Right cardiac atrium (tissue), 5 donors: ENCODE measurements at places on chromosomes 7 and 10. TPM values are rescaled to one million over a fixed set of nuclear protein-coding genes. Genes with fewer than 3 reads are reported as not detected.

Gene GATA3
- 0.89 TPM for total RNA-seq

Gene ST8SIA6
- total RNA-seq = 10.9 TPM

Gene PRKG1
- 47.4 TPM for total RNA-seq

Gene SFTPA1
- not detected for total RNA-seq

Gene PAPOLB
- total RNA-seq = 0.23 TPM

Gene UNCX
- total RNA-seq = not detected

Gene WIPF3
- total RNA-seq = 2.3 TPM

Gene NEUROD6
- not detected for total RNA-seq

Gene ZNF212
- total RNA-seq = 4.5 TPM

Gene TEX47
- total RNA-seq = not detected

Gene CNPY1
- not detected for total RNA-seq

Gene NUB1
- 42.4 TPM for total RNA-seq

- no peak for DNase-seq
These were observed 9.6 kb upstream of the EIF5AL1 start for GRCh38 chr10:79502561-79503309.

- no peak for DNase-seq
These were observed 153.0 kb upstream of the LRRTM3 start for GRCh38 chr10:66772548-66773471.

DNA sequence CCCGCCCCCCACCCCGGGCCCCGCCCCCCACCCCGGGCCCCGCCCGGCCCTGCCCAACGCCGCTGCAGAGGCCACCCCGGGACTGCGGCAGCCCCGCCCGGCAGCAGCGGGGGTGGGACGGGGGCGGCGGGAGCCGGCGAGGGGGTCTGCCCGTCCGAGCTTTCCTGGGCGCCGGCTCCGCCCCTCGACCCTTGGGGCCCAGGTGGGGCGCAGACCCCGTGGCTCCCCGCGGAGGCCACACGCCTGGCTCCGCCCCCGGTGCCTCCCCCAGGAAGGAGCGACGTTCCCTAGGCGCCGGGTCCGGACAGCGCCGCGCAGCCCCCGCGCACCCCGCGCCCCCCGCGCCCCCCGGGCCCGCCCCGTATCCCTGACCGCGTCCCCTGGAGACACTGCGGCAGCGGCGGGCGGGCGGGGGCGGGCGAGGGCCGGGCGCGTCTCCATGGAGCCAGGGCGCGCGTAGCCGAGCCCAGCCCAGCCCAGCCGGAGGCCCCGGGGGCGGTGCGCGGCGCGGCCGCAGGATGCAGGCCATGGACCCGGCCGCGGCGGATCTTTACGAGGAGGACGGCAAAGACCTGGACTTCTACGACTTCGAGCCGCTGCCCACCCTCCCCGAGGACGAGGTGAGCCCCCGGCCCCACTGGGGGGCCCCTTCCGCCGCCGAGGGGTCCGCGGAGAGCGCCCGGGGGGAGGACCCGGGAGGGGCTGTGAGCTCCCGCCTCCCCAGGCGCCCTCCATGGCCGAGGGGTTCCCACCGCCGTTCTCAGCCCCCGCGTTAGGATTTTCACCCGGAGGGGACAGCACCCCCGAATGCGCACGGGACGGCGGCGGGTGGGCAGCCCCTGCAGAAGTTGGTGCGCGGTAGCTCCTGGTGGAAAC, at the start of gene KNDC1:
TSS of gene KNDC1 (plus strand) at position 270 of the 876 bp plus-strand sequence. CDS start at position 519, 249 bp downstream.
- DNase-seq = peak; percentile 44

DNA sequence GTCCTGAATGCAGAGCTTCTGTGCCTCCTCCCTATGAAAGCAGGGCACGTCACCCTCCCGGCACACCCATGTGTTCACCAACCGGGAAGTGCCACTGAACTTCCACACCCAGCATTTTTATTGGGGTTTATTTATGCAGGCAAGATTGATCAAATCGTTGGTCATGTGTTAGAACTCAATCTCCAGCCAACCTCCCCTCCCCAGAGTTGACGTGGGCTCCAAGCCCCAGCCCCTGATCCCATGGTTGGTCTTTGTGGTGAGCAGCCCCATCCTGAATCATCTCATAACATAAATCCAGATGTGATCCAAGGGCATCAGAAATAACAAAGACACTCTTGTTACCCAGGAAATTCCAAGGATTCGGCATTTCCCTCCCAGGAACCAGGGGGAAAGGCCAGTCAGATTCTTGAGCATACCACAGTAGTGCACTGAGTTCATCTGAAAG, 151.2 kb downstream of the TPST1 start:
- no peak for DNase-seq

- DNase-seq = no peak
These were observed 84.7 kb downstream of the NRP1 start for GRCh38 chr10:33249659-33250345.

DNA sequence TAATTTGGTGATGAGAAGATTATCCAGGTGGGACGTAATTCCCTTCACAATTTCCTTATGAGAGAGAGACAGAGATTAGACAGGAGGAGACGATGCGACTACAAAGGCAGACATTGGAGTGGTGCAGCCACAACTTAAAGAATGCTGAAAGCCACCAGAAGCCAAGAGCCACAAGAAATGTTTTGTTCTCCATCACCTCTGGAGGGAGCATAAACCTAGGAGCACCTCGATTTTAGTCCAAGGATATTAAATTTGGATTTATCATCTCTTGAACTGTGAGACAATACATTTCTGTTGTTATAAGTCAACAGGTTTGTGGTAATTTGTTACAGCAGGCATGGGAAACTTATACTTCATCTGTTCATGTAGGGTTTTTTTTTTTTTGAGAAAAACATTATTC, 418.9 kb downstream of the DGKB start:
- no peak for DNase-seq

DNA sequence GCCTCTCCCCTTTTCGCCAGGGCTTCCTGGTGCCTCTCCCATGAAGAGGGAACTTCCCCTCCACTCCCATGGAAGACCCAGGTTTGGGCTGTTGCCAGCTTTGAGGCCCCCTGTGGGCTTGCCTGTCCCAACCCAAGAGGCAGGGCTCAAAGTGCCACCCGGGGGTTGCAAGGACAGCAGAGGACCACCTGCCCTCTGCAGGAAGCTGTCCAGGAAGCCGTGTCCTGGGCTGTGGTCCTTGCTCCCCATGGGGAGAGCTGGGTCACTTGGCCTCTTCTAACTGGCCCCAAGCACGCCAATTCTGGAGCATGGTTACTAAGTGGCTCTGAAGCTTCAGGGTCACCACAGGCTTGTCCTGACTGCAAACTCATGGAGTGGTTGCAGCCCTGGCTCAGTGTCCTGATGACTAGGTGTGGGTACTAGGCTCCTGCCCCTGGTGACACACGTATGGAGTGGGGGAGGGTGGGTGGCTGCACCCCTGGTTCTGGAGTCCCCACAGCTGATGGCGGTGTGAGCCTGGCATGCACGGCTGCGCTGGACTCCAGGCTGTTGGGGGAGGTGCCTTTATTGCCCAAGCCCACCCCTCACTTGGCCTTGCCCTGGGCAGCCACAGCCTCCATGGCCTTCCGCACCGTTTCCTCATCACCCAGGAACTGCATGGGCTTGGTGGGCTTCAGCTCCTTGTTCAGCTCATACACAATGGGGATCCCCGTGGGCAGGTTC, 3.0 kb downstream of the PGAM2 start:
- peak; percentile 59 for DNase-seq

GRCh38 chr7:139534096-139534495, 10.6 kb downstream of the CLEC2L start:
- DNase-seq = no peak

- DNase-seq = no peak
These were observed 108.4 kb upstream of the HPS1 start for GRCh38 chr10:98555021-98555619.

DNA sequence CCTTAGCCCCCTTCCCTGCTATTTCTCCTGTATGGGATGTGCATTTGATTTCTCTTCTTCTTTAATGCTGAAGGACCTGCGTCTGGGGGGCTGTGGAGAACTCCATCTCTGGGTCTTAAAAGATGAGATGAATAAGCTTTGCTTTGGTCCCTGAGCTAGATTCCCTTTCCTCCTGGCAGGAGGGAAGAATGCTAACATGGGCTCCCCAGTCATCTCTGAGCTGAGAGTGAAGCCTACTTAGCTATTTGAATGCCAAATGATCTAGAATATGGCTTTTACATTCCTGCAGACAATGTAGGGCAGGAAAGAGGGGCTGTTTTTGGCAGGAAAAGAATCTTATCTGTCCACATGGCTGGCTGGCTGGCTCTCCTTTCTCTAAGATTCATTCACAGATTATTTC, 62.6 kb upstream of the EFCAB10 start:
- DNase-seq = no peak

DNA sequence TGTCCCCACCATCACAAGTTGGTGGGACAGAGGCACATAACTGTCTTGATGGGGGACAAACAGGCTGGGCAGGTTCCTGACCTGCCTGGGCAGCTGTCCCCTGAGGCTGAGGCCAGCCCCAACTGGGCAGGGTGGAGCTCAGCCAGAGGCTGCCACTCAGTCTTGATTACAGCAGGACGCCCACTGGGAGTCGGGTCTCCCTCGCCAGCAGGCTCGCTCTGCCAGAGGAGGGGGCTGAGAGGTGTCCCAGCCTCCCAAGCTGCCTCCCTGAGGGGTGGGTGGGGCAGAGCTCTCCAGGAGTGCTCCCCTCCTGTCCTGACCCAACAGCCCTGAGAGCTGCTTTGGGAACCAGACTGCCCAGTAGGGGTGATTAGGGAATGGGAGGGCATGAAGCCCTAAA, 1.8 kb upstream of the CAMK2G start:
- no peak for DNase-seq

DNA sequence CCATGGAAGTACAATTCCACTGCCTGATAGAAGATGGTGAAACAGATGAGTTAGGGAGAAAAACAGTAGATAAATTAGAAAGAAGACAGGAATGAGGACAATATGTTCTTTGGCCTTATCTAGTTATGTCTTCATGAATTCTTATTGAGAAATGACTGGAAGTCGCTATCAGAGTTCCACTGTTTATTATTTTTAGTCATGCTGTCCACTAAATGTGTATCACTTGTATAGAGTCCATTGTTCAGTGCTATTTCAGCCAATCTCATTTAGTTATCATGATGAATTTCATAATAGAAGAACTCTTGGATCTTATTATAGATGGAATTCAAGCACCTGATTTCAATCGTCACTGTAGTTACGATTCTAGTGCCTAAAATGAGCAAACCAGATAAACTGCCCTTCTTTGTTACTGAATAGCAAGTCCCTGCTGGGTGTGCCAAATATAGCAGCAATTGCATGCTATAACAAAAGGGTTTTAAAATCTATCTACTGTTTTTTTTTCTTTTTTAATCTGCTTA, 177.7 kb upstream of the COL1A2 start:
- no peak for DNase-seq

DNA sequence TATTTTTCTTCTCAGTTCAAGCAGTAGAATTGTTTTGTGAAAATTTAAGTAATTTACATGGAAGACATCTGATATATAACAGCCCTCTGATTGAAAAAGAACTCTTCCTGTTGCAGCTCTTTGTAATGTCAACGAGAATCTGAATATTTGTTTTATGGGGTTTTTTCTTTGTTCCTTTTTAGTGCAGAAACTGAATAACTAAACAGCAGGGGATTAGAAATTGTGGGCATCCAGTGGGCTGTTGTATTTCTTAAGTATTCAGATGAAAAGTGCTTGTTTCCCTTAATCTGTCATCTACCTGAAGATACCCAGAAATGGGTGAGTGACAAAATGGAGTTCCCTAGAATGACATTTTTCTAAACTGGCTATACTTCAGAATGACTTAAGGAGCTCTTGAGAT, 7.4 kb downstream of the ARL4A start:
- no peak for DNase-seq

GRCh38 chr7:37666026-37666799, 17.4 kb upstream of the GPR141 start:
- DNase-seq = no peak

DNA sequence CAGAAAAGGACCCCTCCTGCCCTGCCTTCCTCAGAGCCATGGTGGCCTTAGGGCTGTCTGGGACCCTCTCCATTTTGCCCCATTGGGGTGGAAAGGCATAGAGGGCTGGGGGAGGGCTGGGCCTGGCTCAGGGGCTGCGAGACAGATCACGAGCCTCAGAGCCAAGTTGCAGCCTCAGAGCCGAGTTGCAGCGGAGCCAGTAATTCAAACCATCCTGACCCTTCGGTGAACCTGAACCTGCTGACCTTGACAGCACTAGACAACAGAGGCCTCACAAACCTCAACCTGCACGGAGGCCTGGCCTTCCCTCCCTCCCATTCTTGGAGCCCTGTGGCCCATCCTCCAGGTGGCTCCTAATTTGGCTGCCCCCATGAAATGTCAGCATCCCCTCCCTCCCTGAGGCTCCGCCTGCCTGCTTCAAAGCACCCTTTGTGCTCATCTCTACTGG, 45.4 kb downstream of the PAX2 start:
- DNase-seq = no peak

- DNase-seq = no peak
These were observed 161.9 kb downstream of the GRK5 start for GRCh38 chr10:119368991-119369869.

DNA sequence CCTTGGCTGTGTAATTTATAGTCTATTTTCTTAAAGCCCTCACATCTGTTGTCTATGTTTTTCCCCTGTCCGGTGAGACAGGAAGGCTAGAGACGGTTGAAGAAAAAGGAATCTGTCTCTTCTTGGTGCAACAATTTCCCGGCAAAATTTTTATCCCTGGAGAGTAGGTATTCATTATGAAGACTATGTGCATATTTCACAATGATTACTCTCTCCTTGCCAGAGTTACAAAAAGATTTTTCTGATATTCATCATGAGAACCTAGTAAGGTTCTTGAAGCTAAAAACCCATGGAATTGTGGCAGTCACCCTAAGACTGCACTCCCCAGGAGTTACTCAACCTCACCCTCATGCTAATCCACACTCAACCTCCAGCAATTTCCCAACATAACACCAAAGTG, 55.0 kb upstream of the GHITM start:
- no peak for DNase-seq

DNA sequence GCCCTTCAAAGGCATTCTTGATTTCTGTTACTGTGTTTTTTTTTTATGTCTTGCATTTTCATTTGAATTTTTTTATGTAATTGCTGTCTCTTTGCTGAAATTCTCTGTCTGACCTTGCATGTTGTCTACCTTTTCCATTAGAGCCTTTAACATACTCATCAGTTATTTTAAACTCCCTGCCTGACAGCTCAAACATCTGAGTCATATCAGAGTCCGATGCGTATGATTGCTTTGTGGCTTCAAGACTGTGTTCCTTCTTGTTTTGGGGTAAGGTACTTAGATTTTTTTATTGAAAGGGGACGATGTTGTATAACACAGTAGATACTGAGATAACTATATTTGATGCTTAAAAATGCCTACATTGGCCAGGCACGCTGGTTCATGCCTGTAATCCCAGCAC, 9.7 kb upstream of the TARP start:
- DNase-seq = no peak

GRCh38 chr10:96758423-96758822, 38.1 kb upstream of the PIK3AP1 start:
- DNase-seq = no peak
